A549 (cell line): ENCODE measurements at places on chromosomes 2 and 18. TPM values are rescaled to one million over a fixed set of nuclear protein-coding genes. Genes with fewer than 3 reads are reported as not detected.

DNA sequence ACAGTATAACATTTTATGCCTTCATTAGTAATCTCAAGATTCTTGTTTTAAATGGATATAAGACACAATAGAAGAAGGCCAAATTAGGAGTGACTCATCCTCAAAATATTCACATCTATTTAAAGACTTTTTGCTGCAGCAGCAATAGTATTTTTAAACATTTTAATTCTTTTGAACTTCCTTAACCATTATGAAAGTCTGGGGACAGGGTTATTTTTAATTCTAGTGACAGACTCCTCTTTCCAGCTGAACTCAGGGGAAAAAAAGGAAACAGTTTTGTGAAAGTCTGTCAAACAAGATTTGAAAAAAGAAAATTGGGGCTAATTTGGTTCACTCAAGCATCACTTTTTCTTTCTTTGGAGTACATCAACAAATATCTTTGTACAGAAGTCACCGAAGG is 541.8 kb downstream of the NUP35 start:
- DNase-seq, result no peak

DNA sequence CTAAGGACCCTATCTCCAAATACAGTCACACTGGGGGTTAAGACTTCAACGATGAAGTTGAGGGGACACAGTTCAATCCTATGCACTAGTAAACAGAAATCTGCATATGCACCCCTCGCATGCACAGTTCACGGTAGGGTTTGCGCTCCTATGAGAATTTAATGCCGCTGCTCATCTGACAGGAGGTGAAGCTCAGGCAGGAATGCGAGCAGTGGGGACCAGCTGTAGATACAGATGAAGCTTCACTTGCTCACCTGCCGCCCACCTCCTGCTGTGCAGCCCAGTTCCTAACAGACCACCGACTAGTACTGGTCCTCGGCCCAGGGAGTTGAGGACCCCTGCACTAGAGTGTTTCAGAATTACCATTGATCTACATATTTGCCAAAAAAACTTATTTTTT is 40.0 kb upstream of the FAHD2A start:
- DNase-seq, result no peak

Gene SMCHD1
- polyA plus RNA-seq, result 15.5 to 18.3 TPM (median 16.1 TPM) in 3 replicates

Gene MPP4
- polyA plus RNA-seq, result 0.16 to 0.21 TPM (median 0.19 TPM) in 3 replicates

- DNase-seq, result no peak
Measured at GRCh38 chr2:118845522-118846441, 1.7 kb downstream of the EN1 start.

DNA sequence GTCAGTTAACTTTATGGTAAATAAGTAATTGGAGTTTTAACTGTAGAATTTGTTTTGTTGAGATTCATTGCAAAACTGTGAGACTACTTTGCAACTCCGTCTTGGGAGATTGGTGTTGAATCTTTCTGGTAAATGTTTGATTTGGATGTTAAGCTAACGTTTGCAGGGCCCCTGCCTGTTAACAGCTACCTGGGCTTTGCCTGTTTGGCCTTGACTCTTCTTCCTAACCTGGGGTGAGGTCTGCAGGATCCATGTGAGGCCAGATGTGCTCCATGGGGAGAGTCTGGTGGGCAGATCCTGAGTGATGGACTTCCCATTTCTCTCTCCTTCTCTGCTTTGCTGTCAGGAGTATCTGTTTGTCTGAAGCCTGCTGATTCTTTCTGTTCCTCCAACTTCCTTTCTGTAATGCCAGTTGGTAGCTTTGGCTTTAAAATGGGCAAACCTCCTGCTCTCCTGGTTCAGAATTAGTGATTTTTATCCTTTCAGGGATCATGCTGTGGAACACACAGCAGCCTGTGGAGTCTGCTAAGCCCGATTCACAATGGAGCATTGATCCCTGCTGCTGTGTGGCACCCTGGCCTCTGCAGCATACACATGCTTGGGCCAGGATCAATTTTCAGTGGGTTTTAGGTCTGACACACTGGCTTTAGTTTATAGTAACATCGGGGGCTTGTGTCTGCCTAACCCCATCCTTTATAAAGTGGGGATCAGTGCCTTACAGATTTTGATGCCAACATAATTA is 36.3 kb downstream of the PTPRM start:
- DNase-seq, result no peak
